ENCODE measurements at places on chromosomes 12 and 14.
A peak's percentile ranks its signal among the peaks of the same experiment; 100 is the strongest.

- no peak for DNase-seq
These were observed 42.5 kb upstream of the OTOGL start for GRCh38 chr12:80056845-80057244.

DNA sequence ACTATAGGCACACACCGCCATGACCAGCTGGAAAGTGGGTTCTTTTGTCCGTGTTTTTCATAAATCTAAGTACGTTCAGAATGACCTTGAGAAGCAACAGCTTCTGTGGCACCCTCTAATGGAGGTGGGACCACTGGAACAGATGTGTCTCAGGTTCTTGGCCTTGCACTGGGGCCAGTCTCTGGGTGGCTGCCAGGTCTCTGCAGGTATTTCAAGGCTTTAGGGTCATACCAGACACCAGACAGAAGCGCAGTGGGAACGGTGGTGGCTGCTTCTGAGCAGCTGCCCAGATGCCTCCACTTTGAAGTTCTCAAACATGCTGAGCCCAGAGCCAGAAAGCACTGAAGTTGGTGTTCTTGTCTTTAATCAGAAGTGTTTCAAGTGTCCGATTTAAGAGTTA is 75.0 kb upstream of the RBM19 start:
- no peak for DNase-seq

- no peak for DNase-seq
These were observed 428.3 kb downstream of the DIO2 start for GRCh38 chr14:79783041-79783440.

GRCh38 chr12:106867651-106868050 is 88.1 kb upstream of the TMEM263 start:
- no peak for DNase-seq

- no peak for DNase-seq
These were observed 22.9 kb downstream of the HSP90AA1 start for GRCh38 chr14:102063808-102064429.

DNA sequence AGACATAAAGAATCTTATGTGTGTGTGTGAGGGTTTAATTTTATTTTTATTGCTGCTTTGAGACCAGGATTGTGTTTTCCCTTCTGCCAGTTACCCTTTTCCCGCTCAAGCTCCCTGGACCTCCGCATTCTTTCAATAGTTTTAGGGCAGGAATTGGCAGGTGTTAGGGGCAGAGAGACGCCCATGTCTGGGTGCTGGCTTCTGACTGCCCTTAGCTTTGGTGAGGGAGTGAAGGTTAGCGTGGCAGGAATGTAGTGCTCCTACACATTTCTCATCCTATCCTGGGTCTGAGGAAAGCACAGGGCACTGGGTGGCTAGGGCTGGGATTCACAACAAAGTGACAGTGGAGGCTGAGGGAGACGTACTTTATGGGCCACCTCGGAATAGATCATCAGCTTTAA is 428.1 kb downstream of the ZFP36L1 start:
- no peak for DNase-seq

GRCh38 chr12:19220205-19220604 is 90.7 kb downstream of the PLEKHA5 start:
- DNase-seq = no peak

DNA sequence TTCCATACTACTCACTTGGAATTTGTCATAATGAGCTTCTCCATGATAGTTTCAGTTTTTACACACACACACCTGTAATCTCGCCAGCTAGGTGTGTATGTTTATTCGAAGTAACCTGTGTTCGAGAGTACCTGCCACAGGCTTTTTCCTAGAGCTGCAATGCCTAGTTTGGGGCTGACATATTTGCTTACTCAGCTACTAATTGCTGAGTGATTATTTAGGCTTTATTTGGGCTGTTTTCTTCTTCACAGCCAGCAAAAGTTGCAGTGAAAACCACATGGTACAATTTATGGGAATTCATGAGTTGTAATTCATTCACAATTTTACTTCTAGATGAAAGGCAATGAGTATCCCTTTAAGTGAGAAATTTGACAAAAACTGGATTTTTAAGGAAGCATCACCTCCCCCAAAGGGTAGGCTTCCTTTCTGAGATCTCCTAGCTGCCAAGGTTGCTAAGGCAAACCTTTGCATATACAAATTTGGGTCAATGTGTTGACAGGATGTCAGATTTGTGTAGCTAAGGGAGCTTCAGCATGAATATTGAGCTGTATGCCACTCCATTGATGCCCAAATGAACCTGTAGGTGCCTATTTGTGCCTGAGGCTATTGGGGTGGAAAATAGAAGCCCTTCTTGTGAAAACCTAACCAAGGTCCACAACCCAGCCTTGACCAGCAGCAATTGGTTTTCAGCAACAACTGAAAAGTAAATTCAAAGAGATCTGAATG is 108.7 kb upstream of the OTX2 start:
- no peak for DNase-seq

DNA sequence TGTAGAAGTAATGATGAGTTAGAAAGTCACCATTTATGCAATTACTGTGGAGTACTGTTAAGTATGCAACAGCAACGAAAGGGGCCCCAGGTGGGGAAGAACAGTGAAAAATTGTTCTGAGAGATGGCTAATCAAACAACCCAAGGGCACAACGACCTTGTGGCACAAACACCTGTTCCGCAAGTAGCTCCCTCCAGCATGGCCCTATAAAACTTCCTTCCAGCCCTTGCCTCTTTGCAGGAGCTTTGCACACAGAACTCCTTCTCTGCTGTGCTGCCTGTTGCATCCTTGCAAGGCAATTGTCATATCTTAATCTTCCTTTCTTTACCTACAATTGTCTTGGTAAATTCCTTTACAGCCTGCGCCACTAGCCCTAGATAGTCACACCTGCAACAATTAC is 23.2 kb upstream of the ATP23 start:
- DNase-seq = no peak

GRCh38 chr12:55068416-55069010 is 48.7 kb downstream of the NEUROD4 start:
- DNase-seq = no peak

GRCh38 chr12:92551853-92552397 is 150.9 kb upstream of the PLEKHG7 start:
- peak; percentile 71 for DNase-seq

- no peak for DNase-seq
These were observed 370.9 kb downstream of the TMEM132D start for GRCh38 chr12:129532707-129533499.
